ENCODE measurements at places on chromosomes 13 and 19.

GRCh38 chr19:35608251-35608650 lies 4.3 kb upstream of the HAUS5 start:
- DNase-seq: no peak

DNA sequence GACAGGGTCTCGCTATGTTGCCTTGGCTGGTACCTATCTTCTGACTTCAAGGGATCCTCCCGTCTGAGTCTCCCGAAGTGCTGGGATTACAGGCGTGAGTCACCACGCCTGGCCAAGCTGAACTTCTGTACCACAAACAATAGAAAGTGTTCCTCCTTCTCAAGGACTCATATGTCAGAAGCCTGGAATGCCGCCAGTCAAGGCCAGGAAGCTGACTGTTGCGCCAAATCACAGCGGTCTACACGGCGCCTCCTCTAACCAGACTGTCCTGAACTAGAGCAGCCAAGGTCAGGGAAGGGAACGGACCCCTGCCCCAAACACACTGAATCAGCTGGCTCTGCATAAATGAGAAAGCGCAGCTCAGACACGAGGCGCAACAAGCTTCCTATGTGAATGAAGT lies 14.6 kb downstream of the RAB20 start:
- no peak for DNase-seq

DNA sequence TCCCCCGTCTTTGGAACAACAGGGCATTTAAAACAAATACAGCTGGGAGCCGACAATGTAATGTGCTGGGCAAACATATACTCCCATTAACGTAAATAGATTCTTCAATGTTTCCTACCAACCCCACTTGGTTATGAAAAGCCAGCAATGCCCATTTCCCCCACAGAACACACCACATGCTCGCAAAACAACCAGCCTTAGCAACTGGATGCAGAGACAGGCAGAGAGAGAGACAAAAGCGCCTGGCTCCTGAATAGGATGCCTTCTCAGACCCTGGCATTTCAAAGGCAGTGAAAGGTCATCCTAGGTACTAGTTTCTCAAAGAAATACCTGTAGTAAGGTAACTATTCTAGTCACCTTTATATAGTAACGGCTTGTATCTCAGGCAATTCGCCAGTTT lies 462.9 kb downstream of the ITGBL1 start:
- DNase-seq: no peak

- no peak for DNase-seq
These were observed 22.3 kb upstream of the MYDGF start for GRCh38 chr19:4692251-4693077.

GRCh38 chr19:10523135-10523636 lies 5.9 kb upstream of the S1PR5 start:
- DNase-seq: no peak

Data from activated CD8-positive, alpha-beta memory T cell treated with anti-CD3 and anti-CD28 coated beads for 48 hours (primary cell).